Breast epithelium (tissue), 4 donors: ENCODE measurements at places on chromosomes 1 and 21. TPM values are rescaled to one million over a fixed set of nuclear protein-coding genes. Genes with fewer than 3 reads are reported as not detected.
A peak's percentile ranks its signal among the peaks of the same experiment; 100 is the strongest.

GRCh38 chr1:234478152-234478480, 863 bp downstream of the TARBP1 start:
- DNase-seq: peak; percentile 61

Gene COL8A2
- 3.4 TPM for total RNA-seq

Gene KANK4
- 1.6 TPM for total RNA-seq

- DNase-seq: no peak
These were observed 490.6 kb upstream of the VAMP3 start for GRCh38 chr1:7280347-7280960.

DNA sequence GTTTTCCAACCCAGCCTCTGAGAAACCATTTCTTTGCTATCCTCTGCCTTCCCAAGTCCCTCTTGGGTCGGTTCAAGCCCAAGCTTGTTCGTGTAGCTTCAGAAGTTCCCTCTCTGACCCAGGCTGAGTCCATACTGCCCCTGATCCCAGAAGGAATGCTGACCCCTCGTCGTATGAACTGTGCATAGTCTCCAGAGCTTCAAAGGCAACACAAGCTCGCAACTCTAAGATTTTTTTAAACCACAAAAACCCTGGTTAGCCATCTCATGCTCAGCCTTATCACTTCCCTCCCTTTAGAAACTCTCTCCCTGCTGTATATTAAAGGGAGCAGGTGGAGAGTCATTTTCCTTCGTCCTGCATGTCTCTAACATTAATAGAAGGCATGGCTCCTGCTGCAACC, 23.8 kb downstream of the EIF2D start:
- DNase-seq: no peak

Gene ADAM30
- total RNA-seq: not detected

- DNase-seq: no peak
These were observed 54.5 kb downstream of the EXO1 start for GRCh38 chr1:241902391-241903065.

GRCh38 chr1:248596615-248597014, 885 bp downstream of the OR2T10 start:
- DNase-seq: no peak

GRCh38 chr1:155649676-155650075, 38.9 kb downstream of the YY1AP1 start:
- DNase-seq: no peak

DNA sequence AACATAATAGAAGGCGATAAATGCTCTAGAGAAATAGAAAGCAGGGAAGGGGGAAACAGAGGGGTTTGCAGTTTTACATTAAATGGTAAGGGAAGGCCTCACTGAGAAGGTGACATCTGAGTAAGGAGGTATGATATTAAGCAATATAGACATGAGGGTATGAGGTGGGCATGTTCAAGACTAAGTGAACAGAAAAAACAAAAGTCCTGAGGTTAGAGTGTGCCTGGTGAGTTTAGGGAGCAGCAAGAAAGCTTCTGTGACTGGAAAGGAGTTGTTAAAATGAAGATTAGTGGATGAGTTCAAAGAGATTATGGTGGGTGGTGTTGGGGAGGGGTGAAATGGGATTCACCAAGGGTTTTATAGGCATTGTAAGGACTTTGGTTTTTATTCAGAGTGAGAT, 8.6 kb downstream of the RPRD2 start:
- no peak for DNase-seq

Gene GJB4
- total RNA-seq: 0.15 TPM

Gene OR6K3
- total RNA-seq: not detected
